ENCODE measurements at places on chromosomes 1 and 21. TPM values are rescaled to one million over a fixed set of nuclear protein-coding genes. Genes with fewer than 3 reads are reported as not detected.

- no peak for DNase-seq
These were observed 54.2 kb downstream of the HIVEP3 start for GRCh38 chr1:41864471-41865040.

The SLC9C2 gene
- total RNA-seq: not detected

DNA sequence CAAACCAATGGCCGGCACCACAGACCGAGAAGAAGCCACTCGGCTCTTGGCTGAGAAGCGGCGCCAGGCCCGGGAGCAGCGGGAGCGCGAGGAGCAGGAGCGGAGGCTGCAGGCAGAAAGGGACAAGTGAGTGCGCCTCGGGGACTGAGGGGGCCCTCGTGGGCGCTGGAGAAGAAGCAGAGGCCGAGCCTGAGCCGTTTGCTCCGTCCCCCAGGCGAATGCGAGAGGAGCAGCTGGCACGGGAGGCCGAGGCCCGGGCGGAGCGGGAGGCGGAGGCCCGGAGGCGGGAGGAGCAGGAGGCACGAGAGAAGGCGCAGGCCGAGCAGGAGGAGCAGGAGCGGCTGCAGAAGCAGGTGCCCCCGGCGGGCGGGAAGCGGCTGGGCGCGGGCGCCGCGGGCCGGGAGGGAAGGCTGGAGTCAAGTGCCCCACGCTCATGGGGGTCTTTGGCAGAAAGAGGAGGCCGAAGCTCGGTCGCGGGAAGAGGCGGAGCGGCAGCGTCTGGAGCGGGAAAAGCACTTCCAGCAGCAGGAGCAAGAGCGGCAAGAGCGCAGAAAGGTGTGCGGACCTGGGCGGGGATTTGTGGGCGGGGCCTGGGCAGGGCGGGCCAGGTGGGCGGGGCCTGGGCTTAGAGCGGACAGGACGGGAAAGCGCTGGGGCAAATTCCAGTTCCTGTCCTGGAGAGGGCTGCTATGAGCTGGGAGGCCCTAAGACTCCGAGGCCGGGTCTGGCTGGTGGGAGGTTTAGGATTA is 22.7 kb downstream of the MAP7D1 start:
- DNase-seq: no peak

GRCh38 chr1:196680107-196680506 is 28.3 kb downstream of the CFH start:
- no peak for DNase-seq

The EGLN1 gene
- total RNA-seq: 26.0 TPM
